ENCODE measurements at places on chromosomes 7 and 10.

GRCh38 chr10:74174521-74174920, 23.5 kb downstream of the ADK start:
- peak; percentile 43 for DNase-seq

DNA sequence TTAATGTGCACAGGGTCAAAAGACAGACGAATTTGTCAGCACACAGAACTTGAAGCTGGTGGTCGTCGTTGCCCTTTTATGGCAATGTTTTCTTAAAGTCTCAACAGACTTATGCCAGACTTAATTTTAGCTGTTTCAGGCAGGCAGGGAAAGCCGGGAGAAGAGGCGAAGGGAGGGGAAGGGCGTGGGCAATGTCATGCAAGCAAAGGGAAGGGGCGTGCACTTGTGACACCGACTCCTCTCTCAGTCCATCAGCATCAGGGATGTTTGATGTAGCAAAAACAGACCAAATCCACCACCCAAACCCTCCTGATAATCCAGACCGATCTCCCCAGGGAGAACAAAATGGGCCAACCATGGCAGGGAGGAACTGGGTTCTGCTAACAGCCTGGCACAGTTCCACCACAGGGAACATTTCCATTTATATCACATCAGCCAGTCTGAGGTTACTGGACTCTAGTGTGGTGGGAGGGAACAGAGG, 118.1 kb upstream of the RHEB start:
- DNase-seq = no peak

GRCh38 chr10:72370201-72370722, 15.5 kb upstream of the DNAJB12 start:
- no peak for DNase-seq

GRCh38 chr10:97184971-97185325, 811 bp downstream of the SLIT1 start:
- DNase-seq = no peak

GRCh38 chr7:122618585-122619189, 80.2 kb downstream of the RNF133 start:
- no peak for DNase-seq

DNA sequence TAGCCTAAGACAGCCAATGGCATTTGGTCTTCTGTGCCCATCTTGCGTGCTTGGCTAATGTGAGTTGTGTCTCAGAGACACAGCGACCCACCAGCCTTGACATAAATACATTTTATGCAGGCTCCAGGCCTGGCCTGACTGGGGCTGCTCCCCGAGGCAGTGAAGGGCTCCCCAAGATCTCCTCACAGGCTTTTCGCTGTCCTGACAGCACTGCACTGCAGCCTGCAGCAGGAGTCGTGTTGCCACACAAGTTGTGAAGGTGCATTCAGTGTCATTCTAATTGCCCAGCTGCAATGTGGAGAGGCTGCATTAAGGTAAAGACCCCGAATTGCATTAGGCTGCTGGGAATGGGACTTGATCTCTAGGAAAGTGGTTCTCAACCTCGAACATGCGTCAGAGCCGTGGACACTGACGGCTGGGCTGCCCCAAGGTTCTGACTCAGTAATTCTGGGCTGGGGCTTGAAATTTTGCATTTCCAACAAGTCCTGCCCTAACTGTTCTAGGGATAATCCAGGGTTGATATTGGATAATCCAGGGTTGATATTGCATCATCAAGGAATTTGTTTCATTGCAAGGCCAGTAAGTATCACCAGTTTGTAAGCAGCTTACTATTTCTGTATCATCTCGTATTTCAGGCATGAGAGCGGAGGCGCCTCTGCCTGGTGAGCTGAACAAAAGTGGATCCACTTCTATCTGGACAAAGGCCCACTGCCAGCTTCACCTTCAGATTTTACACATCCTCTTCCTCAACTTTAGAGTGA, 108.7 kb upstream of the INSIG1 start:
- peak; percentile 30 for DNase-seq

Data from MV-4-11 (cell line).